Astrocyte (in vitro differentiated cells and primary cell): ENCODE measurements at places on chromosomes 12 and 14.

DNA sequence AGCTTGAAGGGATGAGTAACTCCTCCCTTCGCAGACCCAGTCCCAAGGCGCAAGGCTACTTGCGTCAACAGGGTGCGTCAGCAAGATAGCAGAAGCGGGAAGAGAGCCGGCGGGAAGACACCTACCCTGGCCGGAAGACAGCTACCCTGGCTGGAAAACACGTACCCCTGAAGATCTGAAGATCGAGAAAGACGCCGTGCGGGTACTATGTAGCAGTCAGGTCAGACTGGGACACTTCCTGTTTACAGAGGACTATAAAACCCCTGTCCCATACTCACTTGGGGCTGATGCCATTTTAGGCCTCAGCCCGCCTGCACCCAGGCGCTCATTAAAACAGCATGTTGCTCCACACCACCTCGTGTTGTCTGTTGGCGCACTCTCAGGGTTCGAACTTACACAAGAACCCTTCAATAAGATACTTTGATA is 80.9 kb downstream of the ABCD2 start:
- DNase-seq: no peak

DNA sequence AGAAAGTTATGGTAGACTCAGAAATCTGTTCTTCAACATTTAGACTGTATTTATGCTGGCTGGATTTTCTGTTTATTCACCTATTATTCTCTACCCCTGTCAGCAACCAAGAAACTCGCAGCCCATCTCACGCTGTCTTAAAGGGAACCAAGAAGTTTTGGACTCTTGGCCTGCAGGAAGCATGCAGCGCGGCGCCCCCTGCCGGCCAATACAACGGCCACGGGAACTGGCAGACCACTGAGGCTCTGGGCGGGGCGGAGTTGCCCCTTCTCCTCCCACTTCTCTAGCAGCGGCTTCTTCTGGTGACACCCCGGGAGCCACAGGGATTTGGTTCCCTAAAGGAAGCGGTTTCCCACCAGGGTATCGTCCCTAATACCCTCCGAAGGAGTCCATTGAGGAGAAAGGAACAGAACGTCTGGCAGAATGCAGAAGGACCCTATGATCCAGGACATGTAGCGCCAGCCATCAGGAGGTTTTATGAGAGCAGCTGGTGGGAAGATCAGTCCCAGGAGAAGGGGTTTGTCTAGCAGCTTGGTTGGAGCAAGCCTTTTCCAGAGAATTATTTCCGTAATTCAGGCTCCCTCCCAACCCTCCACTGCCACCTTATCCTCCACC is 21.0 kb upstream of the RNASE2 start:
- no peak for DNase-seq

- DNase-seq: no peak
These were observed 58.3 kb downstream of the CALM1 start for GRCh38 chr14:90455100-90455571.

GRCh38 chr12:16243487-16244412 is 33.7 kb downstream of the SLC15A5 start:
- DNase-seq: no peak

DNA sequence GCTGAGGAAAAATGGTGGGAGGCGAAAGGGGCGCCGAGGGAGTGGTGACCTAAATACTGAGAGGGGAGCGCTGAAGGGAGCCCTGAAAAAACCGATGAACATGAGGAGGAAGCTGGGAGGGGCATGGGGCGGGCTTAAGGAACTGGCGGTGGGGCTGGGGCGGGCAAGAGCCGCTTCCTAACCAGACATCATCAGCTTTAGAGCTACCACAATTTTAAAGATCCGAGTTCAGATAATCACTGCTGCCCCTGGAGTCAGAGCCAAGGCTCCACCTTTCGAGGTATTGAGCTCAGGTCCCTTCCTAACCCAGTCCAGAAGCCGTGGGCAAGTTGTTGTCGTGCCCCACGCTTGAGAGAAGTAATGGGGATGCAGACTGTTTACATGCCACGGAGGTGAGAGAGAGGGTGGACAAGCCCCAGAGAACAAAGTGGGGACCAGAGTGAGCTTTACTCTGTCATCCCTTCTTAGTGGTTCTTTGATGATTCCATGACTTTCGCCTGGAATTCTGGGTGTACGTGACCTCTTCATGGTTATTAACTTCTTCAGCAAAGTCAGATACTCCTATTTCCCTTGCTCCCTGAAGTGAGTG is 393 bp downstream of the ORMDL2 start:
- DNase-seq: no peak

GRCh38 chr14:97655169-97655948 is 858.2 kb downstream of the VRK1 start:
- no peak for DNase-seq

DNA sequence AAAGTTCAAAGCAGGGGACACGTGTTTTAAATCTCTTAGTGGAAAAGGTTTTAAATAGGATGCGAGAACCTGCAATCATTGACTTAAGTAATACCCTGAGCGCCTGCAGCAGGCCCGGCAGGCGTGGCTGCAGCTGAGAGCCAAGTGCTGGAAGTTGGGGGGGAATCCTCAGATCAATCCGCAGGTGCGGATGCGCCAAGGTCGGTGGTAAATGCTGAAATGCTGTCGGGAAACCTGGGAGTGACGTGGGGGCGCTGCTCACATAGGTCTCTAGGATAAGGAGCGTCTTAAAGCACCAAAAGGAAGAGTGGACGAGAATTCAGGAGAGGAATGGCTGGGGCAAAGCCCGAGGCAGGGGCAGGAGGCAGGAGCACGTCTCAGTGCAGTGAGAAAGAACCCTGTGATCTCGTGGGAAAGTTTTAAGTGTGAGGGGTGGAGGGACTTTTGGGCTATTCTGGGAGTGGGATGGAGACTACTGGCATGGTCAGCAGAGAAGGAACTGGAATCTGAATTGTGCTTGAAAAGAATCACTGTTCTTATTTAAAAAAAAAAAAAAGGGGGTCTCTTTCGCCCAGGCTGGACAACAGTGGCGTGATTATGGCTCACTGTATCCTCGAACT is 883 bp upstream of the CDCA4 start:
- no peak for DNase-seq

DNA sequence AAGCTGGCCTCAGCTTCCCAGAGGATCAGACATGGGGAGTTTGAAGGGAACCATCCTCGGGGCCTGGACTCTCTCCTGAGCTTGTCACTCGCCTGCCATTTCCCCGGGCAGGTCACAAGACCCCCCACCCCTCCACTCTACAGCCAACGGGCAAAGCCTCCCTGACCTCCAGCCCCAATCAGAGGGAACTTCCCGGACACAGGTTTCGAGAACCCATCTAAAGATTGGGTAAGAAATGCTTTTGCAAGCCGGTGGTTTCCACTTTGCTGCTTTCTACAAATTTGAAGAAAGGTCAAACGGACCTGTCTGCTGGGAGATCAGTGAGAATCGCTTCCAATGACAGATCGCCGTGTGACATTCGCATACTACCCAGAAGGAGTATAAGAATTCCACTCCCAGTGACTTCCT is 89.6 kb downstream of the SCARB1 start:
- DNase-seq: no peak

- no peak for DNase-seq
These were observed 5.4 kb upstream of the SMARCD1 start for GRCh38 chr12:50079771-50080170.

DNA sequence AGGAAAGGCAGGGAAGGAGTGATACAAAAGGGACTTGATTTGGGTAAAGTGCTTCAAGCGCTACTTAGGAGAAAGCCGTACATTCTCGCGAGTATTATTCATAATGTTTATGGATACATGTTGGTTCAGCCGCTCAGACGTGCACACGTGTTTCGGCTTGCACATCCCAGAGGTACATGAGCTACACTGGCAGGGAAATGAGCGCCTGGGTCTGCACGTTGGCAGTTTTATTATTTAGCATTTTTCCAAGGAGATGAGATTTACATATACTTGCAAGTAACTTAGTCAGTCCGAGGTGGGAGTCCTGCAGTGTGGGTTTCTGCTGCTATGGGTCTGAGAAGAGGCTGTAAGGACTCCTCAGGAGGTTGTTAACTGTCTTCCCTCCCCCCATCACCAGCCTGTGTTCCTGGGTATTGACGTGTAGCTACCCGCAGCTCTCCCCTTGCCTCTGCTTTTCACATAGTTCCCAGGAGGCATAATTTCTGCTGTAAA is 1.5 kb downstream of the PRKCH start:
- no peak for DNase-seq

DNA sequence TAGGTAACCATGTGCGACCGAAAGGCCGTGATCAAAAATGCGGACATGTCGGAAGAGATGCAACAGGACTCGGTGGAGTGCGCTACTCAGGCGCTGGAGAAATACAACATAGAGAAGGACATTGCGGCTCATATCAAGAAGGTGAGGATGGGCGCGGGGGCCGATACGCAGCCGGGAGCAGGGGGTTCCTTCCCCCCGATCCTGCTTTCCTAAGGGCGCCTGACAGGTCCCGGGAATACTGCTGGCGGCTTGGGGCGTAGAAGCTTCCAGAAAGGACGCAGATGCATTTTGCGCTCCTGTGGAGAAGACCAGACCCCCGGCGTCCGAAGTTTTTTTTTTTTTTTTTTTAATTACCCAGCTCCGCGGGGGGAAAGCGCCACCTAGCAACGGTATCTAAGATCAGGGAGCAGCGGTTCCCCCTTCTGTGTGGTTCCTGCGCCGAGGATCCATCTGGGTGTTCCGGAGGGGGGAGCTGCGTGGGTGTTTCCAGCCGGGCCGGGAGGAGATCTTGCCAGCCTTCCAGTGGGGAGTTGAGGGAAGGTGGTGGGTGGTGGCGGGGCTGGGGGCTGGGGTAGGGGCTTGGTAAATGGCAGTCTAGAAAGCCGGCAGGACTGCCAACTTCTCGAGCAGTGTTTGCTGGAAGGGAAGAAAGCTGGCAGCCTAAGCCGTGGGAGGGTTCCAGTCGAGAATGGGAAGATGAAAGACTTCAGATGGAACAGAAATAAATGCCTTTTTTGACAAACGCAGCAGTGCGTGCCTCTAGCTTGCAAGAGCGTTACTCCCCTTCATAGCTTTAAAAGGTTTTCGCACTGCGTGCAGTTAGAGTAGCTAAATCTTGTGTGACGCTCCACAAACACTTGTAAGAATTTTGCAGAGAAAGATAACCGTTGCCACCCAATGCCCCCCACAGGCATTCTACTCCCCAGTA is 764 bp downstream of the DYNLL1 start:
- DNase-seq: peak; percentile 38

GRCh38 chr14:59939828-59940227 is 19.9 kb downstream of the LRRC9 start:
- no peak for DNase-seq

DNA sequence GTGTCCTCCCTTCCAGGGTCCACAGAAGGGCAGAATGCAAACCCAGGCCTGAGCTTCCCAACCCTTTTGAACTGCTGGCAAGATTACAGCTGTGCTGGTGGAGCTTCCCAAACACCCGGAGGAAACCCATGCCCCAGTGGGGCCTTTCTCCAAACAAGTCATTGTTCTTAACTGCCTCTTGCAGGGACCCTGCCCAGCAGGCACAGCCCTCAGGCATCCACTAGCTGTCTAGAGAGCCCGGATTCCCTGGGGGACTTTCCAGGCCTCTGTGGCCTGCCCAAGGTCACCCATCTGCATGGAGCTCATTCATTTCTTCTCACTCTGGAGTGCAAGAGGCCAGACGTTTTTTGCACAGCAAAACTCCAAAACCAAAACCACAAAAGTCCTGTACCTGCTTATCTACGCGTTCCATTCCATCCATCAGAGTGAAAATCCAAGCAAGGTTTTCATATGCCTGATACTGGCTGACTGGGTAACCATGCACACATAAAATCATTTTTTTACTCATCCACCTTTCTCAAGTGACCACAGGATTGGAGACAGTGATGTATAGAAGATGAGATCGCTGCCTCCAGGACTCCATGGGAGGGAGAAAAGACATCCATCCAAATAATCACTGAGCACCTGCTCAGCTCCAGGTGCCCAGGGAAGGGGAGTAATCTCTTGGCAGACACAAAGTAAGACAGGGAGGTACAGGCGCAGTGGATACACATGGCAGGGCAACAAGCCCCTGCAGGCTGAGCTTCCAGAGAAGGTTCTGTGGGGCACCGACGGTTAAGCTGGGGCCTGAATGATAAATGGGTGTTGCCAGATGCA is 17.2 kb upstream of the BDKRB2 start:
- DNase-seq: peak; percentile 82

GRCh38 chr12:129750421-129750820 is 153.4 kb downstream of the TMEM132D start:
- peak; percentile 27 for DNase-seq

GRCh38 chr14:71454513-71455332 is 477.5 kb upstream of the RGS6 start:
- no peak for DNase-seq

- no peak for DNase-seq
These were observed 39.9 kb upstream of the BICDL1 start for GRCh38 chr12:119949145-119949544.

DNA sequence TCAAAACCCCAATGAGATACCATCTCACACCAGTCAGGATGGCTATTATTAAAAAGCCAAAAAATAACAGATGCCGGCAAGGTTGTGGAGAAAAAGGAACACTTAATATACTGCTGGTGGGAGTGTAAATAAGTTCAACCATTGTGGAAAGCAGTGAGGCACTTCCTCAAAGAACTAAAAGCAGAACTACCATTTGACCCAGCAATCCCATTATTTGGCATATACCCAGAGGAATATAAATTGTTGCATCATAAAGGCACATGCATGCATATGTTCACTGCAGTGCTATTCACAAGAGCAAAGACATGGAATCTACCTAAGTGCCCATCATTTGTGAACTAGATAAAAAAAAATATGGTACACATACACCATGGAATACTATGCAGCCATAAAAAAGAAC is 59.9 kb downstream of the MGST1 start:
- no peak for DNase-seq
